ENCODE measurements at places on chromosomes 13 and 19.

- DNase-seq, result no peak
These were observed 9.3 kb downstream of the LILRA4 start for GRCh38 chr19:54329476-54330165.

GRCh38 chr13:100854006-100854405 lies 179.4 kb upstream of the TMTC4 start:
- no peak for DNase-seq

- DNase-seq, result peak; percentile 75
These were observed 97.2 kb downstream of the EPSTI1 start for GRCh38 chr13:42894765-42895243.

- peak; percentile 2 for DNase-seq
These were observed 339.1 kb downstream of the ZNF536 start for GRCh38 chr19:30711296-30711695.

DNA sequence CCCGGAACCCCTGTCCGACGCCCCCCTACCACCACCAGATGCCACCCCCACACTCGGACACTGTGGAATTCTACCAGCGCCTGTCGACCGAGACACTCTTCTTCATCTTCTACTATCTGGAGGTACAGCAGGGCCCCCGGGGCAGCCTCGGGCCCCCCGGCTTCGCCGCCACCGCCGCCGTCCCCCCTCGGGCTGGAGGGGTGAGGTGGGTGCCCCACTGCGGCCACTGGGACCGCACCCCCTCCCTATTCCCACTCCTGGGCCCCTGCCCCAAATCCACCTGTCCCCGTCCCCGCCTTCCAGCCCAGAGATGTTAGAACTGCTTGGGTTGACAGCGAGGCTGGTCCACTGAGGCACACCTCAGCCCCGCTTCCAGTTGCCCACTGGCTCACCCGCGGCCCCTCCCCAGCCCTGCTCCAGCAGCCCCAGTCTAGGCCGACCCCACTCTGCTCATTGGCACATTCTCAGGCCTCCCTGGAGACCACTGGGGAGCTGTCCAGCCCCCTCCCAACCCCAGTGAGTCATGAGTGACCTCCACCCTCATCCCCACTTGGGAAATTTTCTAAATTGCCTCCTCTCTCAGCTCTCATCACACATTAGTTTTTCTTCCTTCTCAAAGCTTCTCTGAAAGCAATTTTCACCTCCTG lies 6.5 kb downstream of the LENG1 start:
- no peak for DNase-seq

DNA sequence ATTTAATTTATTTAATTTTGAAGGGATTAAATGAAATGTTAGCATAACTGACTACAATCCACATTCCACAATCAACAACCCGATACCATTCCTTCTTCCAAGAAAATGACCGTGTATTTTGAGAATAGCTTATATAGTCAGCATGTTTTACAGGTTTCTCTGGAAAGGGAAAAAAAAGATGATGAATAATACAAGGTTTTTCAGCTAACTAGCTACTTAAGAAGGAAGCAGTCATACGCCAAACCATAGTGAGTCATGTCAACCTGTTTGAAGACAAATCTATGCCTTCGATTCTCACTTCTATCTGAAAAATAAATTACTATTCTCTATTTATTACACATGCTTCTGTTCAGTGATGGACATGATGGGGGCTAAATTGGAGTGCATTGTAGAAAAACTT lies 258.6 kb downstream of the EFNB2 start:
- no peak for DNase-seq

GRCh38 chr13:99636728-99637353 lies 135.6 kb downstream of the TM9SF2 start:
- no peak for DNase-seq

GRCh38 chr13:93847162-93847561 lies 620.6 kb downstream of the GPC6 start:
- DNase-seq, result no peak
